Stimulated activated effector memory CD8-positive, alpha-beta T cell treated with anti-CD3 and anti-CD28 coated beads, Interleukin-12 subunit alpha, Interleukin-12 subunit beta, amount 100 ng/mL, for 72 hours (primary cell): ENCODE measurements at places on chromosomes 5 and 9.
A peak's percentile ranks its signal among the peaks of the same experiment; 100 is the strongest.

DNA sequence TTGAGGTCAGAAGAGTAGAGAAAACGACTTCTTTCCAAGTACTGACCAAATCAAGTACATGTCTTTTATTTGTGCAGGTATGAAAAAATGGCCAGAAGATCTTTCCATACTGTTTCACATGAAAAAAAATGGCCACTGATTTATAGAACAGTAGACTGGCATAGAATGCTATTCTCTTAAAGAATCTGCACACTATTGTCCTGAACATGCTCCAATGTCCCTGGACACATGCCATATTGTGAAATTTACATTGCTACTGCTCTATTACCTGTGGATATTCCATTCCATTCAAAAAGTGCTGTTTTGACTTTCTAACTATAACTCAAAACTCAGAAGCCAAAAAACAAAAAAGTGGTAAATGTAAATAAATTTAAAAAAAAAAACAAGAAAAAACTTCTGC, 60.6 kb downstream of the FBXL17 start:
- DNase-seq = no peak

GRCh38 chr5:141973871-141974595, 5.1 kb downstream of the RNF14 start:
- no peak for DNase-seq

DNA sequence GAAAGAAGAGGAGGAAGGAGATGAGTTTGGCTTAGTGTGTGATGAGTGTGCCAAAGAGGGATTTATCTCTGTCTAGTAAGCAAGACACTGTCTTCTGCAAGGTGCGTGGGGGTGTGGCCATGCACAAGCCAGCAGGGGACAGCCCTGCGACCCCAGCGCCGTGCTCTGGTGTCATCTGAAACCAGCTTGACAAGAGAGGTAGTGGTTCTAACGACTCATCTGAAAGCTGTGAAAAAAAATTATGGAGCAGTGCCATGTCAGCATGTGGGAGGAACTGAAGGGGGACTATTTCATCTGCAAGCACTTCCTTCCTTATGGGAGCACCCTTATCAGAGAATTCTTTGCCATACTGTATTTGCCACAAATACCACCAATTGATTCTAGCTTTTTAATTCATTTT, 398.6 kb downstream of the PSAT1 start:
- DNase-seq = no peak

- DNase-seq = no peak
These were observed 155.3 kb downstream of the MACROH2A1 start for GRCh38 chr5:135243556-135244285.

- peak; percentile 7 for DNase-seq
These were observed 255.3 kb downstream of the FSTL4 start for GRCh38 chr5:133356984-133357421.
